ENCODE measurements at places on chromosomes 1 and 21.

DNA sequence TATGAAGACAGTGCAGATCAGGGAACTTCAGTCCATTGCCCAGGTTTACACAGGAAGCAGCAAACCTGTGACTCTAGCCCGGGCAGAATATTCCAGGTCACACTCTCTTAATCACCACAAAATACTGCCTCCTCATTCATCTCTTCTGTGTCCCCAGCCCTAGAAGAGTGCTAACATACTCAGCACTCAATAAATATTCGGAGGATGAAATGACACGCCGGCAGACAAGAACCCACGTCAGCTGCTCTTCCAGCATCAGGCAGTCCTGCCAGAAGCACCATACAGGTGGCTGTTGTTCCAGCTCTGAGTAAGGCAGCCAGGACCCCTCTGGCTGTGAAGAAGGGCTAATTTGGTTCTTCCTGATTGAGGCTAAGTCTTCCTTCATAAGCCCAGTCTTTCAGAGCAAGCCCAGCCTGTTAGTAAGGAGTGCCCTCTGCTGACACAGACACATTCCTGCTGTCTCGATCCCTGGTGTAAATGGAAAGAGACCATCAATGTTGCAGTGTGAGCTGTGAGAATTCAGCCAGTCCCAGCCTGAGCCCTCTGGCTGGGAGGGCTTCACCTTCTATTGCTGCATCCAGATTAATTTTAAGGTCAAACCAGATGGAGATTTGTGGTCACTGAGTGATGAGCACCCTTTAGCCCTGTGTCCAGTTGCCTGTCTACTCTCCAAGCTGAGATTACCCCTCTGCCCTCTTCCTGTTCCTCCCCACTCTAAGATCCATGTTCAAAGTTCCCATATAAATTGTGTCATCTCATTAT is 45.0 kb upstream of the KIRREL1 start:
- no peak overlapping the region for H3K27ac ChIP-seq
- no peaks in the 10 kb centered on the region for H3K36me3 ChIP-seq
- no peak for DNase-seq

- no peak overlapping the region for H3K27ac ChIP-seq
- no peak overlapping the region for H3K4me3 ChIP-seq
- no peaks in the 10 kb centered on the region for H3K27me3 ChIP-seq
- no peaks in the 10 kb centered on the region for H3K4me1 ChIP-seq
- no peak for DNase-seq
- H3K36me3 ChIP-seq = no peaks in the 10 kb centered on the region
Observed at GRCh38 chr1:113542221-113542701, 151.9 kb downstream of the MAGI3 start.

GRCh38 chr1:109357616-109358015 is 40.1 kb downstream of the SORT1 start:
- no peak for DNase-seq
- H3K27ac ChIP-seq = no peak overlapping the region
- peaks cover 26% of the 10 kb centered on the region for H3K27me3 ChIP-seq

DNA sequence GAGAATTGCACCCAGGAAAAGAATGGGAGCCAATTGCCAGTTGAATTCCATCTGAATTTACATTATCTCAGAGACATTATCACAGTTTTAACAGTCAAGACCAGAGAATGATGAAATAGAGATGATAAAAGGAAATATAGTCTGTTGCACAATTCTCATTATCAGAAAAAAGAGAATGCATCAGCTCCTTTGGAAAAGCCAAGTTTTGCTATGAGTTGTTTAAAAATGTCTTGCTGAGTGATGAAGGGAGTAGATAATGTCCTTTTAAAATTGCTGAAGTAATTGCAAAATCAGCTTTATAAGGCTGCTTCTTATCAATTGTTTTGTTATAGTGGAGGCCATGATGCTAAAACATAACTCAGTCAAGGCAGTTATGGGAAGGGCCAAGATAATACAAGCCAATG is 37.9 kb upstream of the EEIG2 start:
- H3K4me3 ChIP-seq = no peak overlapping the region
- H3K36me3 ChIP-seq = peaks cover 9% of the 10 kb centered on the region
- peaks cover 33% of the 10 kb centered on the region for H3K27me3 ChIP-seq
- no peak for DNase-seq
- H3K4me1 ChIP-seq = no peaks in the 10 kb centered on the region

DNA sequence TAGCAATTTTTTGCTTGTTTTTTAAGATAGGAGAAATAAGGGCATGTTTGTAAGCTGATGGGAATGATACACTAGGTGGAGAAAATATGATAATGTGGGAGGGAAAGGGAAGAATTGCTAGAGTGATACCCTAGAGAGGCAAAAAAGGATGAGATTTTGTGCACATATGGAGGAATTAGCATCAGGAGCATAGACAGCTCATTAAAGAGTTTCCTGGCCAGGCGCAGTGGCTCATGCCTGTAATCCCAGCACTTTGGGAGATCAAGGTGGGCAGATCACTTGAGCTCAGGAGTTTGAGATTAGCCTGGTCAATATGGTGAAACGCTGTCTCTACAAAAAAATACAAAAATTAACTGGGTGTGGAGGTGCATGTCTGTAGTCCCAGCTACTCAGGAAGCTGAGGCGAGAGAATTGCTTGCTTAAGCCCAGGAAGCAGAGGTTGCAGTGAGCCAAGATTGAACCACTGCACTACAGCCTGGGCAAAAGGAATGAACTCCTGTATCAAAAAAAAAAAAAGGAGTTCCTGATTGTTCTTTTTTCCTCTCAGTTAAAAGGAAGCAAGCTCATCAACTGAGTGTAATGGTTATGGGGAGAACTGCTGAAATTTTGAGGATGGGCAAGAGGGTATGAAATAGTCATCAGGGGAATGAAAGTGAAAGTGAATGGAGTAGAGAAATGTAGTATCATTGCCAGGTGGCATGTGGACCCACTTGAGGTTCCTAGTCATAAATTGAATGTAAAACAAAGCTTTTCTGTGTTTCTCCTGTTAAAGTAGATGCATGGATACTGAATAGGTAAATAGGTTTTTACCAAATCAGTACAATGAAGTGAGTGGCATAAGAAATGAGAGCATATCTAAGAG is 35.5 kb downstream of the SH3GLB1 start:
- DNase-seq = no peak
- H3K4me1 ChIP-seq = peaks cover 8% of the 10 kb centered on the region
- peaks cover 11% of the 10 kb centered on the region for H3K36me3 ChIP-seq
- H3K4me3 ChIP-seq = no peak overlapping the region
- no peak overlapping the region for H3K27ac ChIP-seq
- no peaks in the 10 kb centered on the region for H3K27me3 ChIP-seq

DNA sequence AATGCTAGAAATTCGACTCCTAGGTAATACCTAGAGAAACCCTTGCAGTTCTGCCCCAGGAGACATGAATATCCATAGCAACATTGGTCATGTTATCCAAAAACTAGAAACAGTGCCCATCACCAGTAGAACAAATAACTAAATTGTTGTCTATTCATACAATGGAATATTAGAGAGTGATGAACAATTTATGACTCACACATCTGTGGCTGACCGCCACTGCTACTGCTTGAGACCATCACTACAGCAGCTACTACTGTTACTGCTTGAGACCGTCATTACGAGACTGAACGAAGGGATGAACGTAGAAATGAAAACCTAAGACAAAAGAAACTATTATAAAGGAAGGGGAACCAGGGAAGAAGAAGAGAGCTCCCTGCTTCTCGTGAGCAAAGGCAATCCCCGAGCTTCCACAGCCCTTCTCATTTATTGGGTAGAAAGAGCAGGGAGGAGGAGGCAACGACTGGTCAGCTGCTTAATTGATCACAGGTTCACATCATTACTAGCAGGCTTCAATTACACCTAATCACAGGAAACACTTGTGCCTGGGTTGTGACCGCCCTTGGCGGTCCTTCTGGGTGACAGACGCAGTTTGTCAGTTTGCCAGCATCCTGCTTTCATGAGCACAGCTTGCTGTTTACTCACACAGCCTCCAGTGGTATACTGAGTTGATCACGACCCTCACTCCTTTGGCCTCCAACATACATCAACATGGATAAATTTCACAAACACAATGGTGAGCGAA is 14.1 kb upstream of the PADI4 start:
- peaks cover 35% of the 10 kb centered on the region for H3K27me3 ChIP-seq
- H3K4me3 ChIP-seq = no peak overlapping the region
- peak overlapping the region; percentile 27 for H3K27ac ChIP-seq
- no peaks in the 10 kb centered on the region for H3K36me3 ChIP-seq
- H3K4me1 ChIP-seq = no peaks in the 10 kb centered on the region
- no peak for DNase-seq

DNA sequence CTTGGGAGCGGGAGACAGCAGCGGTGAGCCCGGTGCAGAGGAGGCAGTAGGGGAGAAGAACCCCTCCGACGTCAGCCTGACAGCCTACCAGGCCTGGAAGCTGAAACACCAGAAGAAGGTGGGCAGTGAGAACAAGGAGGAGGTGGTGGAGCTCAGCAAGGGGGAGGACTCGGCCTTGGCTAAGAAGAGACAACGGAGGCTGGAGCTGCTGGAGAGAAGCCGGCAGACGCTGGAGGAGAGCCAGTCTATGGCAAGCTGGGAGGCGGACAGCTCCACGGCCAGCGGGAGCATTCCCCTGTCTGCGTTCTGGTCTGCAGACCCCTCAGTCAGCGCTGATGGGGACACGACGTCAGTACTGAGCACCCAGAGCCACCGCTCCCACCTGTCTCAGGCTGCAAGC is 32.9 kb downstream of the STYXL2 start:
- H3K4me1 ChIP-seq = peaks cover 2% of the 10 kb centered on the region
- peaks cover 15% of the 10 kb centered on the region for H3K36me3 ChIP-seq
- no peak overlapping the region for H3K27ac ChIP-seq
- H3K27me3 ChIP-seq = peaks cover 66% of the 10 kb centered on the region

DNA sequence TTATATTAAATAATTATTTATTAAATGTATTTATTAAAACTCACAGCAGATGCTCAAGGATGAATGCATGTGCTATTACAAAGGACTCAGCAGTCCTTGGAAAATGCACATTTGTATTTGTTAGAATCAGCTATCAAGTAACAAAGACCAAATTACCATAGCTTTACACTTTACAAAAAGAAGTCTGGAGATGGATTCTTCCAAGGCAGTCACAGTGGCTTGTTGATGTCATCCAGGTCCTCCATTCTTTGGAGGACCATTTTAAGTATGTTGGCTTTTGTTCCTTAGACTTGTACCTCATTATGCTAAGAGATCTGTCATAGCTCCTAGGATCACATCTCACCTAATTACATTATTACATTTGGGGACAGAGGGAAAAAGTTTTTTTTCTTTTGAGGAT is 63.4 kb downstream of the NTMT2 start:
- H3K36me3 ChIP-seq = no peaks in the 10 kb centered on the region
- no peaks in the 10 kb centered on the region for H3K4me1 ChIP-seq
- H3K4me3 ChIP-seq = no peak overlapping the region
- no peak overlapping the region for H3K27ac ChIP-seq
- no peak for DNase-seq
- peaks cover 18% of the 10 kb centered on the region for H3K27me3 ChIP-seq

DNA sequence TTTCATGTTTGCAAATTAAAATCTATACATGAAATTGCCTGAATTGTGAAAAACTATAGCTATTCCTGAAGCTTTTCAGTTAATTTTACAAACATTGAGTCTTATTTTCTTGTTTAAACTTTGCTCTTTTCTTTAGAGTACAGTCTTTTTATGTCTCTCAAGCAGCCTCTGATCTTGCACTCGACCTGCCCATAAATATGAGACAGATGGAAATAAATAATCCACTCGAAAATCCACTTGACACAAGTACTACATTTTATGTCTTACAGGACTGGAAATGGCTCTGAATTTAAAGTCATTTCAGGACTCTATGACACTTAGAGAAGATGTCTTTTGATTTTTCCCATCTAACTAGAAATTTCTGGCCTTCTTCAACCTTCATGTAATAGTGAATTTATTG is 283.8 kb downstream of the USP25 start:
- no peak overlapping the region for H3K27ac ChIP-seq
- H3K27me3 ChIP-seq = no peaks in the 10 kb centered on the region
- no peak overlapping the region for H3K4me3 ChIP-seq

DNA sequence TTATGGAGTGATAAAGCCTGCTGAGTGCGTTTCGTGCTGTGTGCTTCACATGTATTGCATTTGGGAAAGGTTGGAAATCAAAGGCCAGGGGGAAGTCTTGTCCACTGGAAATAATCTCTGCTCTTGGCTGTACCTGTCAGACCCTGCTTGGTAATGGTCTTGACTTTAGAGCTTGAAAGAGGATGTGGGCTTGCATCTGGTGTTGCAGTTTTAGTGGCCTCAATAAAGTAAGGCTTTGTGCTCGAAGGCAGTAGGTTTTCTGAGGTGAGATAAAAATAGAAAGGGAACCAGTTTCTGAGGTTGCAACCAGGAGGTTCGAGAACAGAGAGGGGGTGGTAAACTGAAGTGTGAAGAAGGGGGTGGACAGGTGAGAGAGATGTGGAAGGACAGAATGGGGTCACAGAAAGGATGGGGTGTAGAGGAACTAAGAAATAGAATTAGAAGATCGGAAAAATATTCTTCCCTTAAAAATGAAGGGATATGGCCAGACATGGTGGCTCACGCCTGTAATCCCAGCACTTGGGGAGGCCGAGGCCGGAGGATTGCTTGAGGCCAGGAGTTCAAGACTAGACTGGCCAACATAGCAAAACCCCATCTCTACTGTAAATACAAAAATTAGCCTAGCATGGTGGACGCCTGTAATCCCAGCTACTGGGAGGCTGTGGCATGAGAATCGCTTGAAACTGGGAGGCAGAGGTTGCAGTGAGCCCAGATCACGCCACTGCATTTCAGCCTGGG is 1.5 kb downstream of the S100PBP start:
- peaks cover 1% of the 10 kb centered on the region for H3K36me3 ChIP-seq
- no peaks in the 10 kb centered on the region for H3K27me3 ChIP-seq
- peak overlapping the region; percentile 94 for H3K27ac ChIP-seq
- H3K4me3 ChIP-seq = peak overlapping the region; percentile 95
- DNase-seq = no peak

DNA sequence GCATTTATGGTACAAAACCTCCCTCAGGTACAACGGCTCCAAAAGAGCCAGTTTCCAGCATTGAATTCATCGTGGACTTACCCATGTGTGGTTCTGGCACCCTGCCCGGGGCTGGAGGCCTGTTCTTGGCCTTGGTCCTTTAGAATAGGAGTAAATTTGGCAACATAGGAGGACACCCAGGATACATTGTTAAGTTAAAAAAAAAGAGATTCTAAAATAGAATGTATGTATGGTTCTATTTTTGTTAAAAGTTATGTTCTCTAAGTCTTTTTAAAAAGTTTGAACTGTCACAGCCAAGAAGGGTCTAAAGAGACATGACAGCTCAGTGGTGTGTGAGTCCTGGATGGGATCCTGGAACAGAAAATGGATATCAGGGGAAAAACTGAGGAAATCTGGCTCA is 25.9 kb downstream of the EPHX1 start:
- H3K27ac ChIP-seq = no peak overlapping the region
- peaks cover 6% of the 10 kb centered on the region for H3K4me1 ChIP-seq
- no peak overlapping the region for H3K4me3 ChIP-seq
- DNase-seq = no peak
- H3K27me3 ChIP-seq = no peaks in the 10 kb centered on the region

DNA sequence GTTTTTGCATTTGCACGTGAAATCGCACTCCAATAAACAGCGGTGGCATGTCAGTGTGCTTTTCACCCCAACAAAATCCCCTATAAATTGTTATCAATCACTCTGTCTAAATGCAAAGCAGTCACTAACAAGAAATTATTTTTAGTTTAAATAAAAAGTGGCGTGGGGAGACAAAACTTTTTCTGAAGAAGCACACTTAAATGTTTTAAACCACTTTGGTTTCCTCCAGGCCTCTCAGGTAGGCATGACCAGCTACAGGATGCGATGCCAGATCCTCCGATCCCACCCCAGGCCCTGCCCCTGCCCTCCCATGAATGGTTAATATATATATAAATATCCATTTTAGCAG is 3.6 kb downstream of the FMO1 start:
- DNase-seq = no peak
- H3K4me1 ChIP-seq = peaks cover 8% of the 10 kb centered on the region
- peak overlapping the region; percentile 85 for H3K4me3 ChIP-seq
- H3K27me3 ChIP-seq = peaks cover 72% of the 10 kb centered on the region

- H3K4me3 ChIP-seq = no peak overlapping the region
- H3K36me3 ChIP-seq = peaks cover 3% of the 10 kb centered on the region
- H3K27ac ChIP-seq = no peak overlapping the region
- no peak for DNase-seq
Observed at GRCh38 chr1:83756984-83757717, 241.8 kb downstream of the TTLL7 start.
